Lower leg skin (tissue), 4 donors: ENCODE measurements at places on chromosomes 3 and 15. TPM values are rescaled to one million over a fixed set of nuclear protein-coding genes. Genes with fewer than 3 reads are reported as not detected.

GOLGA6D gene
- total RNA-seq = 1.3 TPM

ARID3B gene
- 4.9 TPM for total RNA-seq

A4GNT gene
- total RNA-seq = not detected

THAP10 gene
- 3.5 TPM for total RNA-seq

SLC35G2 gene
- 2.4 TPM for total RNA-seq

ANKRD63 gene
- not detected for total RNA-seq

PLA2G4B gene
- 90.3 TPM for total RNA-seq

GOLGA8S gene
- total RNA-seq = not detected

GATM gene
- total RNA-seq = 152 TPM

FETUB gene
- 10.3 TPM for total RNA-seq

EPB42 gene
- total RNA-seq = not detected

PLIN1 gene
- 11.3 TPM for total RNA-seq

WWTR1 gene
- 56.8 TPM for total RNA-seq

SPINT1 gene
- 515 TPM for total RNA-seq
